ENCODE measurements at places on chromosomes 2 and 18. TPM values are rescaled to one million over a fixed set of nuclear protein-coding genes. Genes with fewer than 3 reads are reported as not detected.

Gene C18orf32
- total RNA-seq = 29.1 TPM

Gene CDCA7
- total RNA-seq = 0.41 TPM

Gene LHCGR
- not detected for total RNA-seq

Gene CYP27C1
- total RNA-seq = 0.27 TPM

- no peak for DNase-seq
Measured at GRCh38 chr2:241868661-241869081, 858 bp upstream of the RTP5 start.

GRCh38 chr2:236659758-236660150, 90.1 kb downstream of the ACKR3 start:
- DNase-seq = peak; percentile 88

DNA sequence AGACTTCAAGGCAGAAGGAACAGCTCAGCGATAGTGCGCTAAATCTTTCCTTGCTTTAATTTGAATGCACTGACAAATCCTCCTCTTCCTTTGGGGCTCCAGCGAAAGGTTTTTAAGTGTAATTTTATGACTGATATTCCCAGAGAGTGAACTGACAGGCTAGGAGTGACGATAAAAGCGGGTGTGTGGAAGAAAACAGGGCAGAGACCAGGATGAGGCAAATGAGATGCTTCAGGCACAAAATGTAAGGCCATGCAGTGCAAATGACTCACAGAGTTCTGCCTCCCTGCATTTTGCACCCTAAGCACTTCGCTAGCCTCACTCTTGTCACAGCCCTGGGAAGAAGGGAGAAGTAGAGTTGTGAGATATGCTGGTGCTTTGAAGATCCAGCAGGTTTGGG, 14.7 kb downstream of the KLHL23 start:
- DNase-seq = no peak

- DNase-seq = no peak
Measured at GRCh38 chr2:135311268-135311667, 219.8 kb downstream of the ZRANB3 start.

- no peak for DNase-seq
Measured at GRCh38 chr2:201257381-201257955, 2.9 kb upstream of the CASP8 start.
